ENCODE measurements at places on chromosomes 11 and 22.

DNA sequence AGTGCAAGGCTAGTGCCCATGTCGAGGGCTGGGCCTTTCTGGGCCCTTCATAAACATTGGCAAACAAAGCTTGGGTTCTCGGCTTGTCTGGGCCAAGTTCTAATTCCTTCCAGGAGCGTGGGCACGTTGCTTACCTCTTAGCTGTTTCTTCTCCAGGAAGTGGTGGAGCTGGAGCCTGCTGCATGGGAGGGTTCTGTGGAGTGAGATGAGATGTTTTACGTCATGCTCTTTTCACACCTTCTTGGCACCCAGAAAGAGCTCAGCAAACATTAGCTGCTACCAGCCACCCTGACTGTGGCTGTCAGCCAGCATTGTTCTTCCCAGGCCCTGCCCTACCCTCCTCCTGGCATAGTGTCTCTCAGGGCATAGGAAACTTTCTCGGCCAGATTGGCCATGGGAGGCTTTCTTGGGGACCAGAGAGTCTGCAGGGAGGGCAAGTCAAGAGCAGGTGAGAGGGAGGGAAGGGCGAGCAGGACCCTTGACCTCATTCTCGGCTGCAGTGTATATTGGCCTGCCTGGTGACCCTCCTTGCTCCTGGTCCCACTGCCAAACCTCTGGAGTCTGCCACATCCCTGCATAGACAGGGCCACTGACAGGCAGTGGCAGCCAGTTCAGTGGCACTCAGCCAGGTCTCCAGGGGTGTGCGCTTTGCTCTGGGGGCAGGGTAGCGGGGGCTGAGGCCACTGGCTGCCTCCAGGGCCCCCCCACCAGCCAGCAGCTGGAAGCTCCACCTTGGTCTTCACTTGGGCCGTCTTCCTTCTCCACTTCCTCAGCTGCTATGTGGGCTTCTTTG, 98.8 kb downstream of the BCR start:
- no peak for DNase-seq

GRCh38 chr11:18700375-18700774, 1.8 kb downstream of the TMEM86A start:
- no peak for DNase-seq

DNA sequence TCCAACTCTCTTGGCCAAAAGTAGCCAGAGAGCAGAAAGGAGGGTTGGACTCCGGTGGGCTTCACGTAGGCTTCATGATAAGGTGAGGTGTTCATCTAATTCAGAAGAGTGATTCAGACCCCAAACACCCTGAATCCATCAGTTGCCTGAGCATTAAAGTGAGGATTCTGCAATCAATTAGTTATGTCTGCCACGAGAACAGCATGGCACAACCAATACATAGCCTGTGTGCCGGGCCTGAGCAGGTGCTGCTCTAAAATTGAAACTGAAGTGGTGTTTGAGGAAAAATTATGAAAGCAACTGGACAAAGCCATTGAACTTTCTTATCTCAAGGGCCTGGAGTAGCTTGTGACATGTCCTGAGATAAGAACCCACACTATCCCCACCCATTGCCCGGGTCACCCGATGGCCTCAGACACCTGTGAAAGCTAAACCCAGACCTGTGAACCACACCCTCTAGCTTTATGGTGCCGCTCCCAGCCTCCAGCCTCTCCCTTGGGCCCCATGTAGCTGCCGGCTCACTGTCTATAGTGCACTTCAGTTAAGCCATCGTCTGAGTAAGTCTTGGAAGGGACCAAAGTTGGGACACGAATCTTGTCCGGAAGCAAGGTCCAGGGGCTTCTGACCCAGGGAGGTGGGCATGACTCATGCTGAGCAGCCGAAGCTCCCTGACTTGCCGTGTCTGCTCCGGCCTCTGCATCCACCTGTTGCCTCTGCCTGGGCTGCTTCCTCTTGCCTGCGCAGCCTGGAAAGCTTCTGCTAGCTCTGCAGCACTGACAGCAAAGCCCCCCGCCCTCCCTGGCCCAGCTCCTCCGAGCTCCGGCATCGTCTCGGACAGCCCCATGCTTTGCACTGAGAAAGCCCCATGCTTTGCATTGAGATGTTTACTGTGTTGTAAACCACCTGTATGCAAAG, 5.7 kb upstream of the MYEOV start:
- no peak for DNase-seq

DNA sequence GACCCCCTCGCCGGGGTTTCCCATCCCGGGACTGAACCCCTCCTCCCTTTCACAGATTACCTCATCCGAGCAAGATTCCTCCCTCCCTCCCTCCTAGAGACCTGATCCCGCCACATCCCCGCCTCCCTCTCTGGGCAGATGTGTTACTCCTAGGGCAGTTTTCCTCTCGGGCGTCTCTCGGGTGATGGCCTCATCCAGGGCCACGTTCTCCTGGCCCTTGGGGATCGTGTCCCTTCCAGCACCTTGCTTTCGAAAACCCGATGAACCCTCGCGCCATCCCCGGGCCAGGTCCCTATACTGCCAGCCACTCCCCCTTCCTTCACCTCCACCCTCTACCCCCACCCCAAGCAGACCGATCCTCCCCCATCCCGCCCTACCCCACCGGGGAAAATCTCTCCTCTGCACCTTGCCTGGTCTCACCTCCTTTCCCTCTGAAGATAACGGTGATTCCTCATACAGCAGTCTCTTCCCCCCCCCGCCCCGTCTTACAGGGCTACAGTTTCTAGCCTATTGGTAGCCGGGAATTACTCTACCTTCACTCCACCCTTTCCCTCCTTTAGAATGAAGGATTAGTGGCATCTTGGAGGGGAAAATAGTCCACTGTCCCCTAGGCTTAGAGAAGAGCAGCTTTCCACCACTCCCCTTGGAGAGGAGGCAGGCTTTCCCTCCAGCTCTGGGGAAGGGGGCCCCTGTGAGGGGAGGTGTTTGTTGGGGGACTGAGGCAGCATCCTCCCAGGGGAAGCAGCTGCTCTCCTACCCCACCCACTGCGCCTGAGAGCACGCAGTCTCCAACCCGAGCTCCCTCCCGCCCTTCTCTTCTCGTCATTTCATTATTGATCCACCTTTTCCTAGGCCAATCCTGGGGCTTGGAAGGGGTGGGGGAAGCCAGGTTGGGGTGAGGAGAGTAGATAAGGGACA, 1.2 kb downstream of the KMT2A start:
- no peak for DNase-seq

- DNase-seq: no peak
Observed at GRCh38 chr22:50206599-50206998, 5.8 kb downstream of the SELENOO start.

GRCh38 chr11:68106165-68106940, 14.8 kb downstream of the CHKA start:
- DNase-seq: no peak

GRCh38 chr11:71423181-71423790, 24.9 kb downstream of the DHCR7 start:
- DNase-seq: no peak

GRCh38 chr11:66651016-66651415, 12.5 kb downstream of the RBM4 start:
- no peak for DNase-seq

- DNase-seq: no peak
Observed at GRCh38 chr11:43197379-43197778, 114.4 kb upstream of the API5 start.

DNA sequence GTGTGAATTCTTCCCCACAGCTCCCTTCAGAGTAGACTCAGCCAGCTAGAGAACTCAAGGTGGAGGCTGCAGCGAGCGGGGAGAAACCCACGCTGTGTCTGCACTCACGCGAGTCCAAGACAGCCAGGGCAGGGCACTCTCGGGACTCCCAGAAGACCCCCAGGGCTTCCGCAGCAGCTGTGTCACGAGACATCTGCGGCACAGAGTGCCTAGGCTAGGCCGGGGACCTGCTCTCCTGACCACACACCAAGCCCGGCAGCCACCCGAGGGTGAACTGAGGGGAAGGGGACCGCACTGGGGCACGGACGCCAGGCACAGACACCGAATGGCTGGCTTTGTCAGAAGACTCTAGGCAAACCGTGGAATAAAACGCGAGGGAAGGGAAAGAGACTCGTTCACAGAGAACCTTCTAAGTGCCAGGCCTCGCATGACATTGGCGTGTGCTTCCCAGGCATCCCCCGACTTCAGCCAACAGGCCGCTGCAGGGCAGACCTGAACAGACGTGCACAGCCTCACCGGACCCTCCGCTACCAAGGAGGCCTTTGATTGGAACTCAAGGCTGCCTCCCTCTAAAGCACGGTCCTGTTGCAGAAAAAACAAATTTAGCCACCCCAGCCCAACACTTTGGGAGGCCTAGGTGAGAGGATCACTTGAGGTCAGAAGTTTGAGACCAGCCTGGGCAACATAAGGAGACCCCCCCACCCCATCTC, 18.2 kb upstream of the MOB2 start:
- DNase-seq: no peak

DNA sequence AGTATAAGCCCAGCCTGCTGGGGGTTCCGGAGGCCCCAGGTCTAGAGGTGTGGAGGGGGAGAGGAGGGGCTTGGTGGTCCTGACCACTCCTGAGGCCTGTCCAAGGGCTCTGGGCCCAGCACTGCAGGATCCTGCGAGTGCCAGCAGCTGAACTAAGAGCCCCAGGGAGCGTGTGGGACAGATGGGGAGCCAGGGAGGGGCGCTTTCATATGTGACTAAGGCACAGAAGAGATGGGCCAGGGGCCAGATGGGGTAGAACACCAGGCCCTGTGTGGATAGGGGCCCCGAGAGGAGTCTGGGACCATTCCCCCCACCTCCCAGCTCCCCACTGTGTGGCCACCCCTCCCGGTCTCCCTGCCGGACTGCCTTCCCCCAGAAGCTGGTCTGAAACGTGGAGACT, 18.4 kb downstream of the MAFF start:
- DNase-seq: no peak

- DNase-seq: no peak
Observed at GRCh38 chr11:45620243-45620642, 45.2 kb downstream of the CHST1 start.

- DNase-seq: no peak
Observed at GRCh38 chr22:48517039-48518030, 1310.3 kb downstream of the BRD1 start.

GRCh38 chr11:86699040-86699791, 26.8 kb upstream of the ME3 start:
- DNase-seq: no peak

- peak; percentile 80 for DNase-seq
Observed at GRCh38 chr11:33674035-33674814, 26.4 kb downstream of the C11orf91 start.

GRCh38 chr11:127369356-127369755, 368.8 kb upstream of the KIRREL3 start:
- no peak for DNase-seq

DNA sequence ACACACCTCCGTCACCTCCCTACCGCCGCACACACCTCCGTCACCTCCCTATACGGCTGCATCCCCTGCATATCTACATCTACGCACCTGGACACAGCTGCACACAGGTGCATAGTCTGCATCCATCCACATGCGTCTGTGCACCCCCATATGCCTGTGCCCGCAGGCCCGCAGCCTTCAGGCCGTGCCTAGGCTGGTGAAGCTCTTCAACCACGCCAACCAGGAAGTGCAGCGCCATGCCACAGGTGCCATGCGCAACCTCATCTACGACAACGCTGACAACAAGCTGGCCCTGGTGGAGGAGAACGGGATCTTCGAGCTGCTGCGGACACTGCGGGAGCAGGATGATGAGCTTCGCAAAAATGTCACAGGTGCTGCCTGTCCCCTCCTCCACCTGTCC, 4.8 kb downstream of the PKP3 start:
- DNase-seq: no peak

DNA sequence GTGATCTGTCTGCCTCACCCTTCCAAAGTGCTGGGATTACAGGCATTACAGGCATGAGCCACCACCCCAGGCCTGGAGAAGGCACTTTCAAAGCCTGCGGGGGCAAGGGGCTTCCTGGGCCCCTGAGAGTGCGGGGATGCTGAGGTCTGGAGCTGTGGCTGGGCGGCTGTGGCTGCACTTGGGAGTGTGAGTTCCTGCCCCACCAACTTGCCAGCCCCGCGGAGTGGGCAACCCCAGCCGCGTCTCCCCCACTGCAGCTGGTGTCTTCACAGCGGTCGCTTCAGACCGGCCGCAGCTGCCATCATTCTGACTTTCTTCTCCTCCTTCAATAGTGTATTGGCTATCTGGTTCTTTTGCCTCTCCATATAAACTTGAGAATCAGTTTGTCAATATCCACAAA, 10.7 kb upstream of the MAP6 start:
- no peak for DNase-seq

- DNase-seq: no peak
Observed at GRCh38 chr11:36408498-36409136, 101.5 kb downstream of the TRAF6 start.

DNA sequence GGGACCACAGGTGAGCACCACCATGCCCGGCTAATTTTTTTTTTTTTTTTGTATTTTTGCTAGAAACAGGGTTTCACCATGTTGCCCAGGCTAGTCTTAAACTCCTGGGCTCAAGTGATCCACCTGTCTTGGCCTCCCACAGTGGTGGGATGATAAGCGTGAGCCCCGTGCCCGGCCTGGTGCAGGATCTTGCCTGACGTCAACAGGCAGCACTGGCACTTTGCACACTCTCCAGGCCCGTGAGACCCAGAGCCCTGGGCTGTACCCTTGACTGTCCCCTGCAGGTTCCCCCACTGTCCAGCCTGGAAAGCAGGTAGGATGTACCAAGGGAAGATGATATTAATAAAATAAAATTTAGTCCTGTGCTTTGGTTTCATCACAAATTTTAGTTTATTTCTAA, 29.1 kb upstream of the PANX2 start:
- DNase-seq: no peak

DNA sequence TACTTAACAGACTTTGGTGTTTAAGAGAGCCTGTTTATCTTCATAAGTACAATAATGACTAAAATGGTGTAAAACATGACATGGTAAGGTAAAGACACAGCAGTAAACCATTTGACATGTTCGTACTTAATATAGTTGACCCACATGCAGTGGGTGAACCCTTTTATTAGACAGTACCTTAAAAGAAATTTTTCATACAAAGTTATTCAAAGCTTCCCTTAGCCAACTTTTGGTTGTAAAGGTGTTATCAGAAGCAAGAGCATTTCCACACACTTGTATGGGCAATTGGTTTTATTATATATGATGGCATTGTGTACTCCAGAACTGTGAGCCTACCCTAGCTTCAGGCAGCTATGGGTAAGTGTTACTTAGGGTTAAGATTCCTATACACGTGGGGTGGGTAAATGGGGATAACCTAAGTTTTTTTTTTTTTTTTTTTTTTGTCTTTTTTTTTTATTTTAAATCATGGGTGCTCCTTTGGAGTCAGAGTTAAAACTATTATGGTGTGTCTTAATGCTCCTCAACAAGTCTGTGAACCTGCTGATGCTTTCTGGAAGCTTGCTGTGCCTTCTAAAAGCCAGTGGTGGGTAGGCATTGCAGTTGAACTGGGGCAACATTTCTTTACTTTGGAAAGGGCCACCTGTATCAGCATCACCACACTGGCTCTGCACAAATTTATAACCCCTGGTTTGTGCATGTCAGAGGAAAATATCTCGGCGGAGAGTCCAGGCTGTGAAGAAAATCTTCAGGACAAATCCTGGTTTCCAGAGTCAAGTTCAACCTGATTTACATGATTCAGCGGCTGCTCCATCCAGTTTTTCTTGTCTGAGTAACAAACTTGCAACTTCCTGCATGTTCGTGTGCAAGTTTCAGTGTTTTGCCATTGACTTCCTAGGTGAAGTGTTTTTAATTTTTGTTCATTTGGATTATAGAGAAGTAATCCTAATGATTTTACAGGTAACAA, 3.3 kb downstream of the PCF11 start:
- no peak for DNase-seq

GRCh38 chr22:48538291-48538820, 1289.3 kb downstream of the BRD1 start:
- no peak for DNase-seq

Measured in GM04503 (cell line).